Stimulated activated CD4-positive, alpha-beta T cell treated with anti-CD3 and anti-CD28 coated beads, TNF-alpha, amount 100 ng/mL, for 1 hour (primary cell): ENCODE measurements at places on chromosomes 1 and 21.
A peak's percentile ranks its signal among the peaks of the same experiment; 100 is the strongest.

DNA sequence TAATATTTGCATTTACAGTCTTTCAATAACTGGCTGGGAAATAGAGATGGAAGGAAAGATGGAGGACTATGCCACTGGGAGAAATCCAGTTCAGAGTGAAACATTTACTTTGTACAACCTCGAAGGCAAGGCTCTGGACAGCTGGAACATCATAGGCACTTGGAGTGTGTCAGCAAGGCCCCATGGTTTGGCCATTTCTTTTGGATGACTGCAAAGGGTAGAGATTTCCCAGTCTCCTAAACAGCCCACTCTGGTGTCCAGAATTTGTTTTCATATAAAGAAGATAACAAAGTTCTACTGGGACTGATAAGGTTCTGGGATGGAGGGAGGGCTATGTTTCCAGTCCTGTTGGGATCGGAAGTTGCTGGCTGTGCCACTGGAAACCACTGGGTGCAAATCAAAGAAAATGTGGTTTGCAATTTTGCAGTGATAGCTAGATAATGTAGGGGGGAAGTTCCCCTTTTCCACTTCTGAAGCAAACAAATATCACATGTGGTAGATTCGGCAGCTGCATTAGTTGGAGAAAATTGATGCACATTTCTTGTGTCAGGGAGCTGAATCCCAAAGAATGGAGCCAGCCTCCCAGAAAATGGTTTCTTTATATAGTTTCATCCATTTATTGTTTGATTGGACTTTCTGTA lies 16.2 kb downstream of the KCND3 start:
- DNase-seq: no peak

- no peak for DNase-seq
Measured at GRCh38 chr1:226995365-226996332, 55.6 kb downstream of the COQ8A start.

GRCh38 chr1:205595435-205595834 lies 36.4 kb downstream of the ELK4 start:
- DNase-seq: no peak

DNA sequence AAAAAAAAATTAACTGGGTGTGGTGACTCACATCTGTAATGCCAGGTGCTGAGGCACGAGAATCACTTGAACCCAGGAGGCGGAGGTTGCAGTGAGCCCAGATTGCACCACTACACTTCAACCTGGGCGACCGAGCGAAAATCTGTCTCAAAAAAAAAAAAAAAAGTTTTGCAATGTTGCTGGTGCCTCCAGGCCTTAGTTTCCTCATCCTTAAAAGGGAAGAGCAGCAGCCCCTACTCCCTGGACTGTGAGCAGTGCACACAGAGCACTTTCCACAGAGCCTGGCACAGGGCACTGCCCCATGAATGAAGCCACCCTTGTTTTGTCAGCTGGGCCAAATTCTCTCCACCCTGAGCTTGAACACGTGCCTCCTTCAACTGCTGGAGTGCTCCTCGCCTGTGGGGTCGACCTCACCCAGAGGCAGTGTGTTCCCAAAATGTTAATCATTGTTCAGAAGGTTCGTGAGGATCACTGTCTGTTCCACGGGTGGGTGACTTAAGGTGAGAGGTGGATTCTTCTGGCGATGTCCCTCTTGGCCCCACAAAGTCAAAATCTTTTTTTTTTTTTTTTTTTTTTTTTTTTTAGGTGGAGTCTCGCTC lies 152.1 kb upstream of the TMEM51 start:
- no peak for DNase-seq

DNA sequence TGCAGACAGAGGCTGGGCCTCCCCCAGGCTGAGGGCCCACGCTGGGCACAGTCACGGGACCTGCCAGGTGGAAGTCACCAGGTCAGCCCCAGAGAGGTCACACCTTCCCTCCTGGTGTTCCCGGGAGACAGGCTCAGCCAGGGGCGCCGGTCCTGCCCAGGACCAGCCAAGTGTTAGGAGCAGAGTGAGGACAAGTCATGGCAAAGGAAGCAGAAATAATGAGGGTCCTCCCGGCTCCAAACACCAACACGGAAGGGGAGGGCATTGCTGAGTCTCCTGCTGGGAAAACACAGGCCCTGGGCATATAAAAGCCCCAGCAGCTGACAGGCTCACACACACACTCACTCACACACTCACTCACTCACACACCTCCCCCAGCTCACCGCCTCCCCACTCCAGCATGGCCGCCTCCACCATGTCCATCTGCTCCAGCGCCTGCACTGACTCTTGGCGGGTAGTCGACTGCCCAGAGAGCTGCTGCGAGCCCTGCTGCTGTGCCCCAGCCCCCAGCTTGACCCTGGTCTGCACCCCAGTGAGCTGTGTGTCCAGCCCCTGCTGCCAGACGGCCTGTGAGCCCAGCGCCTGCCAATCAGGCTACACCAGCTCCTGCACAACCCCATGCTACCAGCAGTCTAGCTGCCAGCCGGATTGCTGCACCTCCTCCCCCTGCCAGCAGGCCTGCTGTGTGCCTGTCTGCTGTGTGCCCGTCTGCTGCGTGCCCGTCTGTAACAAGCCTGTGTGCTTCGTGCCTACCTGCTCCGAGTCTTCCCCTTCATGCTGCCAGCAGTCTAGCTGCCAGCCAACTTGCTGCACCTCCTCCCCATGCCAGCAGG lies at the start of gene KRTAP10-10:
Gene KRTAP10-10, plus strand, starts transcription at position 339 of the 833 bp plus-strand sequence. Its CDS starts 62 bp downstream, at position 401.
- DNase-seq: no peak

GRCh38 chr1:30745834-30746208 lies 11.8 kb downstream of the LAPTM5 start:
- DNase-seq: no peak

DNA sequence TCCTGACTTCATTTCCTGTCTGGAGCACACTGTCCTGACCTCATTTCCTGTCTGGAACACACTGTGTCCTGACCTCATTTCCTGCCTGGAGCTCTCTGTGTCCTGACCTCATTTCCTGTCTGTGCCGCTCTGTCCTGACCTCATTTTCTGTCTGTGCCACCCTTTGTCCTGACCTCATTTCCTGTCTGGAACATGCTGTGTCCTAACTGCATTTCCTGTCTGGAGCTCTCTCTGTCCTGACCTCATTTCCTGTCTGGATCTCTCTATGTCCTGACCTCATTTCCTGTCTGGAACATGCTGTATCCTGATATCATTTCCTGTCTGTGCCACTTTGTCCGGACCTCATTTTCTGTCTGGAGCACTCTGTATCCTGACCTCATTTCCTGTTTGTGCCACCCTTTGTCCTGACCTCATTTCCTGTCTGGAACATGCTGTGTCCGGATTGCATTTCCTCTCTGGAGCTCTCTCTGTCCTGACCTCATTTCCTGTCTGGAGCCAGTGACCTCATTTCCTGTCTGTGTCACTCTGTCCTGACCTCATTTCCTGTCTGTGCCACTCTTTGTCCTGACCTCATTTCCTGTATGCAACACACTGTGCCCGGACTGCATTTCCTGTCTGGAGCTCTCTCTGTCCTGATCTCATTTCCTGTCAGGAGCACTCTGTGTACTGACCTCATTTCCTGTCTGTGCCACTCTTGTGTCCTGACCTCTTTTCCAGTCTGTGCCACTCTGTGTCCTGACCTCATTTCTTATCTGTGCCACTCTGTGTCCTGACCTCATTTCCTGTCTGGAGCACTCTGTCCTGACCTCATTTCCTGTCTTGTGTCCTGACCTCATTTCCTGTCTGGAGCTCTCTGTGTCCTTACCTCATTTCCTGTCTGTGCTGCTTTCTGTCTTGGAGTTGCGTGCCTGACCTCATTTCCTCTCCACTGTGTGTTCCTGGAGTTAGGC lies 27.6 kb downstream of the SKI start:
- DNase-seq: peak; percentile 48

- no peak for DNase-seq
Measured at GRCh38 chr1:180167721-180168467, 13.2 kb downstream of the QSOX1 start.

GRCh38 chr1:229758101-229759036 lies 132.3 kb downstream of the URB2 start:
- no peak for DNase-seq

- DNase-seq: no peak
Measured at GRCh38 chr1:245213066-245213831, 58.5 kb downstream of the KIF26B start.
